Activated T-cell treated with anti-CD3 and anti-CD28 coated beads, Interleukin-2, amount 50 U/mL, for 48 hours (primary cell): ENCODE measurements at places on chromosomes 7 and 10.

- peak; percentile 24 for DNase-seq
Measured at GRCh38 chr7:100071018-100071723, 10.4 kb downstream of the ZNF3 start.

DNA sequence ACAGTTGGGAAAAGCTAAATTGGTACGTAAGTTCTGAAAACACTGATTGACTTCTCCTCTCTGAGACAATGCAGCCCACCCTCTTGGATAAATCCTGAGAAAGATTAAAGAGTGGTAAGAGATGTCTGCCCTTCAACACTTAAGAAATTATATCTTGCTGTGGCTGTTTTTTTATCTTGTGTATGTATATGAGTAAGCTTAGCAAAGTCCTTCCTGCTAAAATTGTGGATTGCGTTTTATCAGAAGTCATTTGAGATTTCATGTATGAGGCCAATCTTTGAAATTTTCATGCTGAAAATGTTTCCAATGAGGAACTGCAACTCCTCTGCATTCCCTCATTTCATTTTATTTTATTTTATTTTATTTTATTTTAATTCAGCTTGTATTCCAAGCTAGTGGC, 106.2 kb upstream of the INHBA start:
- no peak for DNase-seq

GRCh38 chr10:49540056-49540797, 1.3 kb upstream of the ERCC6 start:
- DNase-seq: no peak

DNA sequence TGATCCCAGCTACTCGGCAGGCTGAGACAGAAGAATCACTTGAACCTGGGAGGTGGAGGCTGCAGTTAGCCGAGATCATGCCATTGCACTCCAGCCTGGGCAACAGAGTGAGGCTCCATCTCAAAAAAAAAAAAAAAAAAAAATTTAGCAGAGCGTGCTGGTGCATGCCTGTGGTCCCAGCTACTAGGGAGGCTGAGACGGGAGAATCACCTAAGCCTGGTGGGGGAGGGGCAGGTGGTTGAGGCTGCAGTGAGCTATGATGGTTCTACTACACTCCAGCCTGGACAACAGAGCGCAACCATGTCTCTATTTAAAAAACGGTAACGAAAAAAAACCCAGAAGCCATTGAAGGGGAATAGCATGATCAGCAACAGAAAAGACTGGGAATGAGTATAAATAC, 89.9 kb downstream of the ARHGAP12 start:
- no peak for DNase-seq

GRCh38 chr10:96671211-96671890, 49.0 kb downstream of the PIK3AP1 start:
- no peak for DNase-seq

DNA sequence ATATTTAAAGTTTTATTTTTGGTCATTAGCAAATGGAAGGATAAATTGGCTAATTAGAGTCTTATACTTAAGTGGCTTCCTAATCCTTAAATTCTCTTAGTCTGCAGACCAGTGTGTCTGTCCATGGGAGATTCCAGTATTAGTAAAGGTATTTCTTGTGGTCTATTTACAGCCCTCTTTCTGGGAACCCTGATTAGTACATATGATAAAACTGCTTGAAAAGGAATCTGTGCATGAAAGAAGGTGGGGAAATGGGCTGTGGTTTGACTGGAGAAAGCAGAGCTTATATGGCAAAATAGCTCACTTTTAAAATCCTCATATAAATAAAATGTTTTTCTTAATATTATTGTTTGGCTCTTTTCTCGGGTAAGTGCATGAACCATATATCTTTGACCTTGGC, 124.5 kb upstream of the RHOBTB1 start:
- no peak for DNase-seq

- no peak for DNase-seq
Measured at GRCh38 chr7:81684033-81684432, 85.8 kb downstream of the HGF start.

- DNase-seq: no peak
Measured at GRCh38 chr10:58980826-58981415, 195.5 kb upstream of the PHYHIPL start.

- no peak for DNase-seq
Measured at GRCh38 chr10:112778579-112778978, 171.5 kb upstream of the TCF7L2 start.

- DNase-seq: no peak
Measured at GRCh38 chr7:37826825-37827224, 21.6 kb upstream of the NME8 start.

DNA sequence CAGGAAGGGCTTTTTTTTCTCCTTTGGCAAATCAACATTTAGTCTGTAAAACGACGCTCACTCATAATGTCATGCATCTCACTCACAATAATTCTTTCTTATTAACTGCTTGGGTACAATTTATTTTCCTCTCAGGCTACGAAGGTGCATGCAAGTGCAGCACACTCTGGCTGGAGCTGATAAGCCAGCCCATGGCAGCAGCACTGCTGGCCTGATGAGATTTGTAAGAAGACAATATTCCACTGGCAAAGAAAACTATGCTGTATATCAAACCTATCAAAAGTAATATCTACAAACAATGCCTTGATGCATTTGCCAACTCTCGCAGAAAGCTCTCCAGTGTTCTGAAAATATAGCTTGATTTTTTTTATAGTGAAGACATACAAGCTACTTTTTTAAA, 170.0 kb upstream of the PHF14 start:
- no peak for DNase-seq

- no peak for DNase-seq
Measured at GRCh38 chr7:105719395-105719794, 138.1 kb upstream of the EFCAB10 start.

DNA sequence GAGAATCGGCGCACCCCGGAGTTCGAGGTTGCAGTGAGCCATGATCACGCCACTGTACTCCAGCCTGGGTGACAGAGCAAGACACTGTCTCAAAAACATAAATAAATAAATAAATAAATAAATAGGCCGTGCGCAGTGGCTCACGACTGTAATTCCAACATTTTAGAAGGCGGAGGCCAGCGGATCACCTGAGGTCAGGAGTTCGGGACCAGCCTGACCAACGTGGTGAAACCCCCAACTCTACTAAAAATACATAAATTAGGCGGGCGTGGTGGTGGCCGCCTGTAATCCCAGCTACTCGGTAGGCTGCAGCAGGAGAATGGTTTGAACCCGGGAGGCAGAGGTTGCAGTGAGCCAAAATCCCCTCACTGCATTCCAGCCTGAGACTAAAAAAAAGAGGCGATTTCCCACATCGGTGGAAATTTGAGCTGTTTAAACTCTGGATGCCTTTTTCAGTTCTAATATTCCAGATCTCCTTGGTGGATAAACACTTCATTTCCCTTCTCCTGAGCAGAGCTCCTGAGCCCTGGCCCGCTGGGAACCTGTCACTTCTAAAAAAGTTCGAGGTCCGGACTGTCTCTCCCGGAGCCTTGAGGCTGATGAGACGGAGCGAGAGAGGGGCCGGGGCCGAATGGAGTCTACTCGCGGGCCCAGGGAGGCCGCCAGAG, 2.0 kb upstream of the NFKB2 start:
- DNase-seq: no peak

DNA sequence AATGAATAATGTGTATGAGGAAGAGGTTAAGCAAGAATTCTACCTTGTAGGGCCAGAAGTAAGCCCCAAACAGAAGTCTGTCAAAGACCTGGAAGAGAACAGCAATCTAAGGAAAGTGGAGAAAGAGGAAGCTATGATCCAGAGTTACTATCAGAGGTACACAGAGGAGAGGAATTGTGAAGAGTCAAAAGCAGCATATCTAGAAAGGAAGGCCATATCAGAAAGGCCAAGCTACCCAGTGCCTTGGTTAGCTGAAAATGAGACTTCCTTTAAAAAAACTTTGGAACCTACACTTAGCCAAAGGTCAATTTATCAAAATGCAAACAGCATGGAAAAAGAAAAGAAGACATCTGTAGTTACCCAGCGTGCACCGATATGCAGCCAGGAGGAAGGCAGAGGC, 42.7 kb upstream of the GAD2 start:
- no peak for DNase-seq

DNA sequence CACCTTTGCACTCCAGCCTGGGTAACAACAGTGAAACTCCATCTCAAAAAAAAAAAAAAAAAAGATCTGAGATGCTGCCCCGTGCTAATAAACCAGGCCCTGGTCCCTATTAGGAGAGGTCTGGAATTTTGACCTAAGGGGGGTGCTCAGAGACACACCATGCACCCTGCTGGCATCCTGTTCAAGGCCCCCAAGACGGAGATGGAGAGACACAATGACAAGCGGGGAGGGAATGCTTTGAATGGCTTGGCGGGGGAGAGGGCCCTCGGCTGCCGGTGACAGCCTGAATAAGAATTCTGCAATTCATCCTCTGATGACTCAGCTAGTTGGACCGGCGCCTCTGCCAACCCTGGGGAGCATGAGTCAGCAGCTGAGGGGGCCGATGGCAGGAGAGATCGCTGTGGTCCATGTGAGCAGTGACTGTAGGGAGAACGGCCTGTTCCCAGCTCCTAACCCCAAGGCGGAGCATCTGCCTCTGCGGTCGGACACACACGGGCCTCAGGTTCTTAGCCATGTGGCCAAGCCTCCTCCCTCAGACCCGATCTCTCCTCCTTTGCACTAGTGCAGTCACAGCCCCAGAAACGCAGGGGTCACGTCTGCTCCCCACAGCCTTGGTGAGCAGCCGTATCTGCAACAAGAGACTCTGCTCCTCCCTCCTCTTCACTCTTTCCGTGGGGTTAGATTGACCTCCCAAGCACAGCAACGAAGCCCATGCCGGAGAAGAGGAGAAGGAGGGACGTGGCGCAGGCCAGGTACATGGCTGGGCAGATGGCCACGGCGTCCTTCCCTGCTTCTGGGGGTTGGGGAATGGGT, 14.9 kb downstream of the TRIM56 start:
- DNase-seq: peak; percentile 79

- DNase-seq: no peak
Measured at GRCh38 chr7:36852931-36853330, 128.6 kb upstream of the AOAH start.

- no peak for DNase-seq
Measured at GRCh38 chr10:61332581-61332980, 120.6 kb downstream of the TMEM26 start.

- DNase-seq: no peak
Measured at GRCh38 chr7:14828053-14828452, 74.5 kb downstream of the DGKB start.

- DNase-seq: no peak
Measured at GRCh38 chr7:16395121-16395520, 26.2 kb downstream of the CRPPA start.

GRCh38 chr10:100567249-100567648, 31.5 kb downstream of the HIF1AN start:
- DNase-seq: no peak

DNA sequence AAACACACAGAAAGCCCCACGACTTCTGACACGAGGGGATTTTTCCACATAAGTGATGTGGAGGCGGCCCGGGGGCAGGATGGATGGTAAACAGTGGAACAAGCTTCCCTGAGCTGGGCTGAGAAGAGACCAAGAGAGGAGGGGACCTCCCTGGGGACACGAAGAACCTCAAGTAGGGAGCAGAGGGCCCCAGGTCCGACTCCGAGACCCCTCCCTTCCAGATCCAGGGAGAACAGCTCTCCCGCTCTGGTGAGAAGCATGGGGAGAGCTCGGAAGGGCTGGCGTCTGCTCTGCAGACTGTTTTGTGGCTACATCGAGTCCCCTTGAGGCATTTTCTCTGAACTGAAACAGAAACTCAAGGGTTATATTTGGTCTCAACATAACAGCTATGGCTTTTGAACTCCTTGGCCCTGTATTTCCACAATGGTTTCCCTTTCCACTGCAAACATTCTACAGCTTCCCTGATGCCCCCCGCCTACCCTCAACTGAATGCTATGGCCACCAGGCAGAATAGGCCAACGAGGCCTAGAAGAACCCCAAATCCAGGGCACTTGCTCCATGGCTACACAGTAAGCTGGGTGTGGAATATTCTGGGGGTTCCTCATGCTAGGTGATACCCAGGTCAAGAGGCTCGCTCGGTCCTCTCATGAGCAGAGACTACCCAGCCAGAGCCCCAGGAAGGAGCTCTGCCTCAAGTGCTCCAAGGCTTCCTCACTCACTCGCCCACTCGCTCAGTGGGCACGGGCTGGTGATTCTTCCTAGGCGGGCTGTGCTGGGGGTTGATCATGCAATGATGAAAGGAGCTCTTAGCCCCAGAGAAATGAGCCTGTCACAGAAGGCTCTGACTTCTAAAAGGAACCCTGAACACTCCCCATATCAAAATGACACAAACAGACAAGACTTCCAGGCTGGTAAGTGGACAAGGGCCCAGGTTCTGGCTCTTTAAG, 47.5 kb downstream of the FAM53B start:
- DNase-seq: no peak
